ENCODE measurements at places on chromosomes 2 and 18.

DNA sequence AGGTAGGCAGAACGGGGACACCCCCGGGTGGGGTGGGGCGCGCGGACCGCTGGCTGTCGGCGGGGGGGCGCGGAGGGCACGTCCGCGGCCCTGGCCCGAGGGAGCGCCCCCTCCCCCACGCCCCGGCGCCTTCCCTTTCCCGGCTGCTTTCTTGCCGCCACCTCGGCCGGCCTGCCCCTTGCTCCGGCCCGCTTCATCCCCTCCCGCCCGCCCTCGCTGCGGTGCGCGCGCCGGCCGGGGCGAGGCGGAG, 443 bp downstream of the VAPA start:
- DNase-seq = no peak

DNA sequence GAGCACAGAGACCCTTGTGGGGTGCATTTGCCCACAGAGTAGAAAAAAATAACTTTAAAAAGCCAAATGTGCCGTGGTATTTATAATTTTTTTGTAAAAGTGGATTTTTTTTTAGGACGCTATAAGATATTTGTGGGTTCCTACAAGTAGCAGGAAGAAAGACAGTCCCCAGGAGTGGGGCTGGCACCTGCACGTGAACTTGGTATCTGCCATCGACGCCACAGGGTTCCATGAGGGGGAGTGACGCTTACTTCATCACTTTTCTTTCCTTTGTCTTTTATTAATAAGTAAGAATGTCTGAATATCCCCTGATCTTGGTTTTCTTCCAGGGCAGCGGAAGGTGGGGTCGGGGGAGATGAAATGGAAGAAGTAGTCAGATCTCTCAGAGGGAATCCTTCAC, 207.0 kb downstream of the TWIST2 start:
- no peak for DNase-seq

DNA sequence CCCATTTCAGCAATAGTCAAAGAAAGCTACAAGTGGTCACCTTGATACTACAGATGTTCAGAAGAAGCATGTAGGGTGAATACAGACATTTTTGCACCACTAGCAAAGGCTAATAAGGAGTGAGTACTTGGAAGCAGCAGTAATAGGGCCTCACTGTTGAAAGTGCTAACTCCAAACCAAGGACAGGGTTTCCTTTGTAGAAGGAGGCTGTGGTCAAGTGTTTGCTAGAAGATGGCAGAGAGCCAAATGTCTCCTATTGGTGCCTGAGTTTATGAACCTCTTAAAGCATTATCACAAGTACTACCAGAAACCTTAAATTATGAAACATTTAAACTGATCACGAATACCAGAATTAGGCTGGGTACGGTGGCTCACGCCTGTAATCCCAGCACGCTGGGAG, 308.1 kb downstream of the ZEB2 start:
- peak; percentile 20 for DNase-seq

GRCh38 chr2:119472749-119473148, 41.1 kb downstream of the TMEM37 start:
- DNase-seq = no peak

DNA sequence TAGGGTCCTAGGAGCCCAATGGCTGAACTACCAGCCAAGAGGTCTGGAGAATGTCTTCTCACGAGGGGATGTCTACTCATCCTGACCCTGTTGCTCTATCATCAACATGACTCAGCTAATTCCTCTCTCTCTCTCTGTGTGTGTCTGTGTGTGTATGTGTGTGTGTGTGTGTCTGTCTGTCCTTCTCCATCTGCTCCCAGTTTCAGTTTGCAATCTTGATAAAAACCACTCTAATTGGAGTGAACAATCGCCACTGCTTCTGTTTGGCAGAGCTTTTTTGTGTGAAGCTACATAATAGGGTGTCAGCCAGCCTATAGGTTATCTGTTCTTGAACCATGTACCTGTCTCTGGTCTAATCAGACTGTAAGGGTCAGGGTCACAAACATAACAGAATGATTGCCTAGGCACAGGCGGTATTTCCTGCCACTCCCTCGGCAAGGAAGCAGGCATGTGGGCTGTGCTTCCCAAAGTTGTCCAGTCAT, 219.8 kb downstream of the SH3BP4 start:
- peak; percentile 81 for DNase-seq

- DNase-seq = no peak
Measured at GRCh38 chr18:12458771-12459170, 51.0 kb downstream of the PRELID3A start.

DNA sequence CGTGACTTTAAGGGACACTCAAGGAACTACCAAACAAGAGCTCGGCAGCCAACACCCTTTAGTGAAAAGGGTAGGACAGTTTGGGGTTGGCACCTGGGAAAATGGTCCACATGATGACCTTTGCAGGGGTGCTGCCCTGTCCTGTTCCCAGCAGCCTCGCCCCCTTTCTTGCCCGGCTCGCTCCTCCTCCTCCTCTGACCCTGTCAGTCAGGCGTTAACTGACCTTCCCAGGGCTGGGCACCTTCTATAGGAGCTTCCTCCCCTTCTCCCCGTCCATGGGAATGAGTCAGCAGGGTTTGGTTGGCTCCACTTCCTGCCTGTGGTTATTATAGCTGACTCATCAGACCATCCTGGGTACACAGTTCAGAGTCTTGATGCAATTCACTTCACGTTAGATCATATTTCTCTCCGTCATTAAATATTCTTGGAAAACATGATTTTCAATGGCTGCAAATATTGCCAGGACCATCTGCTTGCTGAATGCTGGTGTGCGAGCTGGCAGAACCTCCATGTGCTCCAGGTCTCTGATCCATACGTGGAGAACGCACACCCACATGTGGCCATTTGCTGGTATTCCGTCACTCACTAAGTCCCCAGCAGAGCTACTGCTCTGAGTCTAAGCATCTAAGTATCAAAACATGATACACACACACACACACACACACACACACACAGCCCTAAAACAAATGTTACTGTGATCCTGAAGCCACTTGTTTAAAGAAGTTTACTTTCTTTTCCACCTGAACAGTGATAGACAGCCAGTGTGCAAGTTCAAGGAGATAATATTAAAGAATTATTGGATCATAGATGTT, 185.0 kb downstream of the ANAPC1 start:
- DNase-seq = peak; percentile 99
